Kidney tubule cell (primary cell): ENCODE measurements at places on chromosomes 5 and 9.
A peak's percentile ranks its signal among the peaks of the same experiment; 100 is the strongest.

DNA sequence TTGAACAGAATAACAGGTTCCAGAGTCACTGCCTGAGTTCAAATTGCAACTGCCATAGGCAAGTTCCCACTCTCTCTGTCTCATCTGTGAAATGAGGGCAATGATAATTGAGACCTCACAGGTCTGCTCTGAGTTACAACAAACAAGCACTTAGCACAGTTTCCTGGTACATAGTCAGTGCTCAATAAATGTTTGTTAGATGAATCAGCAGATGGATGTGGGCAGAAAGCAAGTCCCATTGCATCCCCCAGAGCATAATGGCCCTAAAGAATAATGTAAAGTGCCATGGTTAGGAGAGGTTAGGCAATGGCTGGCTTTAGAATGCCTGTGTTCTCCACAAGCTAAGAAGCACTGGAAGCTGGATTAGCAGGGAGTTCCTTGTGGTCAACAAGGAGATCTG lies 136.5 kb upstream of the LARP1 start:
- peak; percentile 61 for DNase-seq

DNA sequence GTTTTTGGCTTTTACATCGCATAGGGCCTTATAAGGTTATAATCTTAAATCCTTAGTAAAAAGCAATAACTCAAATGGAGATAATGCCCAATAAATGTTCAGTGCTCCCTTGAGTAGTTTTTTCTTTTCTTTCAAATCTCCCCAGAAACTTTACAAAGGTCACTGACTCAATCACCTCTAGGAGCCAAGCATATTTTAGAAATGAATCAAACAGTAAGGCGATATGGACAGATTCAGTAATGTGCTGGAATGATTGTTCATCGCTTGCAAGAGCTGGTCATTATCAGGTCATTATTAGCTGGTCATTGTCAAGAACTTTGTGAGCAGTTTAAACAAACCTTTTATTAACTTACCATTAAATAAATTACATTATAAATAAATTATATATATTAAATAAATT lies 130.4 kb upstream of the SLIT3 start:
- peak; percentile 49 for DNase-seq

DNA sequence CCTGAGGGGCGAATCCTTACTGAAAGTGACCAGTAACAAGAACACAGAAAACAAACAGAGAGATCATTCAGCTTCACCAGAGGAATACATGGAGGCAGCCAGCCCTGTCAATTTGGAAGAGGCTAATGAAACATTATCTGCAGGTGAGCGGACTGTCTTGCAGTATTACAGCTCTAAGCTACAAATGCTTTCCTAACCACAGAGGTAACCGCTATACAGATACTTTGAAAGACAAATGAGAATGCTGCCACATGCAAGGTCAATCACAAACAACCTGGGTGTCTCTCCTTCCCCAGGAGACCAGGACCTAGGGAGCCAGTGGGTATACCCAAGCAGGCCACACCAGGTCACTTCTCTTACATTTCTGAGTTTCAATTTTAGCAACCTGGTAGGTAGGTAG lies 30.2 kb downstream of the EFNA5 start:
- no peak for DNase-seq

DNA sequence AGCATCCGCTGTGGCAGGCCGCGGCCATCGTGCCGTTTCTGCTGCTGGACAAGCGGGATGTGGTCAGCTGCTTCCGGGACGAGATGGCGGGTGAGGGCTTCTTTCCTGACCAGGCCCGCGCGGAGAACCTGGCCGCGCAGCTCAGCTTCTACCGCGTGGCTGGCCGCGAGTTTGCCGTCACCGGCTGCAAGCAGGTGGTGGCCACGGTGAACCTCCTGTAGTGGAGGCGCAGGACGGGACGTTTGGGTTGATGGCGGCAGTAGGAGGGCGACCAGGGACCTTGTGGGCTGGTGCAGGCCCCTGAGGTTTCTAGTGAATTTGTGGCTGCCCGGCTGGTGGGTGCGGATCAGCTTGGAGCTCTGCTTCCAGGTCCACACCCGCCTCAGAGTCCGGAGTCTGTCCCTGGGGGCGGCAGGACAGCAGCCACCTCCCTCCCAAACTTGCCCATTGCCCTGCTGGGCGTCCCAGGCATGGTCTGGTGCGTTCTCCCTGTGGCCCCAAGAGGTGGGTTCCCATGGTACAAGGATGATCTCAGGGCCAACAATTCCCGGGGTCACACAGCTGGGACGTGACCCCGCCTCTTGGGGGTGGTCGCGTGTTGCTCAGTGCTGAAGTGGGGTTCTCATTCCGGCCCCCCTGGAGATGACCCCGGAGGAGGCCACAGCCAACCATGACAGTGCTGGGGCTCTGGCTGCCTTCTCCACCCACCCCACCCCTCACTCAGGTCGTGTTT lies 2.4 kb downstream of the TOR4A start:
- DNase-seq = no peak

GRCh38 chr5:178392386-178392785 lies 159.8 kb upstream of the PHYKPL start:
- no peak for DNase-seq

DNA sequence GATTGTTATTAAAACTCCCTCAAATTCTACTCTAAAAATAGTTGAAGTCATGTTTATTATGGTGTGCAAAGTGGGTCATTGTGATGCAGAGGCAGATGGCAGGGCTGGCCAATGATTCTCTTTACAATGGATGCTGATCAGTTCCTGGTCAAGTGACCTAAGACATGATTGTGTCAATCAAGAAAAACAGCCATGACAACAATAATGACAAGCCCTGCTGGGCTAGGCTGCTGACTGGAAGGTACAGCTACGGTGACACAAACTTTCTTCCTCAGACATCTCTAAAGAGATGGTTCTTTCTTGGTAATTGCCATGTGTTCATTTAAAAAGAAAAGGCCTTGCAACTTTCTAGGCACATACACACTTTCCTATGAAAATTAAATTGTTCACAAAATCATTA lies 3.6 kb downstream of the SLC24A2 start:
- no peak for DNase-seq

GRCh38 chr9:93501406-93501805 lies 48.0 kb upstream of the FAM120AOS start:
- peak; percentile 8 for DNase-seq

GRCh38 chr9:8424786-8425410 lies 625.3 kb upstream of the DMAC1 start:
- no peak for DNase-seq

GRCh38 chr5:104612005-104612404 lies 1049.4 kb upstream of the NUDT12 start:
- DNase-seq = no peak

GRCh38 chr5:34991486-34992238 lies 56.1 kb downstream of the AGXT2 start:
- peak; percentile 63 for DNase-seq

DNA sequence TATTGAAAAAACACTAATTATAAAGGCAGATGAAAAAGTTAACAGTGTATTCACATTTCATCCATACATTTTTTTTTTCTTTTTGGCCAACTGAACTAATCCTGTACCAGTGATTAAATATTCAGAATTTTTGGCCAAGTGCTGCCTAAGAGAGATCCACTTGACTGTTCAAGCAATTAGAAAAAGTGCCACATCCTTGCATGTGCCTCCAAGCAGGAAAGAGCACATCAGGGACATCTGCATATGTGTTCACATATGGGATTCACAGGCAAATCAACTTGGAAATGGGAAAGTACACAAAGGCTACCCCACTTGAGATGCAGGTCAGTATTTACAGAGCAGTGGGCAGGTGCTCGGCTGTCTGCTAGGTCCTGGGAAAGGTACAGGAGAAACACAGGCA lies 163.3 kb upstream of the LHFPL2 start:
- DNase-seq = no peak

DNA sequence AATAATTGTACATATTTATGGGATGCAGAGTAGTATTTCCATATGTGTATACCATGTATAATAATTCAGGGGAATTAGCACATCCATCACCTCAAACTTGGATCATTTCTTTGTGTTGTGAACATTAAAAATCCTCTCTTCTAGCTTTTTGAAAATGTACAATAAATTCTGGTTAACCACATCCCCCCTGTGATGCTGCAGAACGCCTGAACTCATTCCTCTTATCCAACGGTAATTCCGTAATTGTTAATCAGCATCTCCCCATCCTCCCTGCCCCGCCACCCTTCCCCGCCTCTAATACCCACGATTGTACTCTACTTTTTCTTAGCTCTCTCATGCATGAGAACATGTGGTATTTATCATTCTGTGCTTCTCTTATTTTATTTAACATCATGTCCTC lies 127.7 kb upstream of the ANKRD55 start:
- peak; percentile 55 for DNase-seq

DNA sequence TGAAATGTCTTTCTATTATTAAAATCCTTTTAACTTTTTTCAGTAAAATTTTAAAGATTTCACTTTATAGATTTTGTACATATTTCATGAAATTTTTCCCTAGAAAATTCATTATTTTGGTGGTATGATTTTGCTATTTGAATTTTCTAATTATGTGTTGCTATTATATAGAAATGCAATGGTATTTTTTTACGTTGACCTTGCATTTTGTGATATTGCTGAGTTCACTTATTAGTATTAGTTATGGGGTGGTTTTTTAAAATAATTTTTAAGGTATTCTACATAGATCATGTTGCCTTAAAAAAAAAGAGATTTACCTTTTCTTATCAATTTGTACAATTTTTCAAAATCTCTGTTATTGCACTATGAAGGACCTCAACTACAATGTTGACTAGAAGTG lies 458.3 kb downstream of the TLE1 start:
- DNase-seq = no peak

DNA sequence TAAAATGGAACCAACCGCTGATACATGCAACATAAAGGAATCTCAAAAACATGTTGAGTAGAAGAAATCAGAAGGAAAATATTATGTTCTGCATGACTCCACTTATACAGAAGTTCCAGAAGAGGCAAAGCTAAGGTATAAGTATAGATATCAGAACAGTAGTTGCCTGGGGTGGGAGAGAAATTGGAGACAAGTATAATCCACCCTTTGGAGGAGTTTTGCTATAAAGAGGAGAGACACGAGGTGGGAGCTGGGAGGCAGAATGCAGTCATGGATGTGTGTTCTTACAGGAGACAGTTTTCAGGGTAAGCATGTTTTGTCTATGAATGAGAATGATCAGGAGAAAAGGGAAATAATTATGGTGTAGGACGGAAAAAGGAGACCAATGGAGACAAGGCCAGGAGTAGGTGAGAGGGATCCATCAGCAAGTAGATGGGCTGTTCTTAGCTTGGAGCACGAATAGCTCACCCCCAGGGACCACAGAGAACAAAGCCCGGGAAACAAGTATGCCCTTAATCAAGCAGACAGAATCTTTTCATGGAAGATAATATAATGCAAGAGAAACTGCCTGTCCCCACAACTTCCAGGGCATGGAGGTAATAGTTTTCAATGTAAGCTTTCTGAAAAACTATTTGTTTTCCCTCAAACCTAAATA lies 72.2 kb downstream of the MED27 start:
- DNase-seq = no peak

- DNase-seq = no peak
Measured at GRCh38 chr5:141835928-141836670, 42.1 kb downstream of the PCDH1 start.

DNA sequence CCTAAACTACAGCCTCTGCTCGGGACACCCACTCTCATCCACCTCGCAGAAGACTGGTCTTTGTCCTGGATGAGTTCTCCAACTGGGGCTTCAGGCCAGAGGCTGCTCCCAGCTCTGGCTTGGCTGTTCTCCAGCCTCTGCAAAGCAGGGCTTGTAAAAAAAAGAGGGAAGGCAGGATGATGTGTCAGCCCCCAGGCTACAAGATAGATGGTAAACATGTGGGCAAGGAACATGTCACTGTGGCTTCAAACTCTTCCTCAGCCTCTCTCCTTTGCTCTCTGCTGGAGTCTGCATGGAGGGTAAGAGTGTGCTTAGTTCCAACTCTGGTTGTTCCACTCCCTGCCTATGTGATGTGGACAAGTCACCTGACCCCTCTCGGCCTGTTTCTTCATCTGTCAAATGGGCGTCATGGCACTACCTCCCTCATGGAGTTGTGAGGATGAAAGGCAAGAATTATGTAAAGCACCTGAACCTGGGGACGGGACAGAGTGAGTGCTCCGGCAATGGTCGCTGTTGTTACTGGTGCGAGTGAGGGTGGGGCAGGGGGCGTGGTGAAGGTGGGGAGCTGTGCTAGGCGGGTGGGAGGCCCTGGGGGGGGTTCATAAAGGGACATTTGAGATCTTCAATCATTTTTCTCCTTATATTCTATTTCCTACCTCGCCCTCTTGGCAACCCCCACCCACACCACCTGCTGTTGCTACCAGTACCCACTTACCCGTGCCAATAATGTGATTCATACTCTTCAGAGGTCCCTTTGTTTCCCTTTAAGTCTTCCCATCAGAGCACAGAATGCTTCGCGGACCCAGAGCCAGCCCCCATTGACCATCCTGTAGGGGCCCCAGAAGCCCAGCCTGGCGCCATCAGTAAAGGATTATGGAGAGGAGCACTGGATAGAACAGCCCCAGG lies 6.8 kb upstream of the ZNF79 start:
- no peak for DNase-seq

DNA sequence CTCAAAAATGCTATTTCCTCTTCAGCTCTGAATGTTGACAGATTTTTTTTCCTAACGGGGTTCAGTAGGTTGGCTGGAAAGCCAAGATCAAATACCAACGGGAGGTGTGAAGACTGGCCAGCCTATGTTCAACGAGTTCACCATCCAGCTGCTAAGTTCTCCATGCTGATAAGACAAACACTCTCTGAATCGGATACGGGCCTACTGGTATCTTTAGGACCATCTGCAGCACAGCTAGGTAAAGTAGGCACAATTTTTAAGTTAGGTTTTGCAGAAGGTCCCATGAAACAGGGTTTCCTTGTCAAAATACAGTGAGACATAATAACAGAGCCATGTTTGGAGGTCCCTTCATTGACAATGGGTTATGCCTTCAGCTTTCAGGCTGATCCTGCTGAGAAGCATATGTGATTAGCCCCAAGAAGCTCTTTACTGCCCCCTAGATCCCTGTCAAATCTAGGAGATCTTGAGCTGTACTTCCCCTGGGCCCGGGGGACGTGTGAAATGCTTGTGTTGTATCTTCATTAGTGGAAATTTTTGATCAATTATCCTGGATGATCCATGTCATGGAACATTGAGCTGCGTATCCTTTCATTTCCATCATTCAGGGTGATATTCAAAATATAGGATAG lies 60.6 kb downstream of the PGM5 start:
- peak; percentile 13 for DNase-seq

- peak; percentile 99 for DNase-seq
Measured at GRCh38 chr5:132736853-132737833, at the start of gene KIF3A. TSS of gene KIF3A (minus strand) at chr5:132737546. CDS start at chr5:132737419, 127 bp downstream.

- no peak for DNase-seq
Measured at GRCh38 chr5:65506961-65507360, 25.2 kb upstream of the ADAMTS6 start.
